ENCODE measurements at places on chromosomes 7 and 10.

DNA sequence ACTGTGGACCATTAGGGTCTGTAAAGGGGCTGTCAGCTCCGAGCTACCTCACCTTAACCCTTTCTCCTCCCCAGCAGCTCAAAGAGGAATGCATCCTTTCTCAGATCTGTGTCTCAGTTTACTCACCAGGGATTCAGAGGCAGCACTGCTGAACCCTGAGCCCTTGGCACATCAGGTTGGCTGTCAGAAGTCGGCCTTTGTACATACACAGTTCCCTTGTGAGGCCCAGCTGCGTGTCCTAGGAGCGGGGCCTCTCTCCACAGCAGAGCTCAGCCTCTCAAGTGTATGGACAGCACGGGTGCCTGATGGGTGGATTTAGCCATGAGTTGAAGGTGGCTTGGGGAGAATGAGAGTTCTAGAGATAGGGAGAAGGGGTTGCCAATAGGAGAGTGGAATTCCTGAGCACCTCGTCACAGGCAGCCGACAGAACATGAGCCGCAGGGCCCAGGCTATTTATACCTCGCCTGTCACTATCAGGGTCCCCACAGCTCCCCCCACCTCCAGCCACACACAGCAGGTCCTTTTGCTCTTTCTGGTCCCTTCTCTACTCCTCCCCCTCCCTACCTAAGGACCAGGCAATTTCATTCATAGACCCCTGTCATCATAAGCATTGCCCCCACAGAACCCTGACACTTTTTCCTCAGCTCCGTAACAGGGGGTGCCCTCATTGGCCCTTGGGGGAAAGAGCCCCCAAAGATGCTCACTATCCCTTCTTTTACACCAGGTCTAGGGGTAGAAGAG, 2.1 kb upstream of the FLNC start:
- DNase-seq = no peak

DNA sequence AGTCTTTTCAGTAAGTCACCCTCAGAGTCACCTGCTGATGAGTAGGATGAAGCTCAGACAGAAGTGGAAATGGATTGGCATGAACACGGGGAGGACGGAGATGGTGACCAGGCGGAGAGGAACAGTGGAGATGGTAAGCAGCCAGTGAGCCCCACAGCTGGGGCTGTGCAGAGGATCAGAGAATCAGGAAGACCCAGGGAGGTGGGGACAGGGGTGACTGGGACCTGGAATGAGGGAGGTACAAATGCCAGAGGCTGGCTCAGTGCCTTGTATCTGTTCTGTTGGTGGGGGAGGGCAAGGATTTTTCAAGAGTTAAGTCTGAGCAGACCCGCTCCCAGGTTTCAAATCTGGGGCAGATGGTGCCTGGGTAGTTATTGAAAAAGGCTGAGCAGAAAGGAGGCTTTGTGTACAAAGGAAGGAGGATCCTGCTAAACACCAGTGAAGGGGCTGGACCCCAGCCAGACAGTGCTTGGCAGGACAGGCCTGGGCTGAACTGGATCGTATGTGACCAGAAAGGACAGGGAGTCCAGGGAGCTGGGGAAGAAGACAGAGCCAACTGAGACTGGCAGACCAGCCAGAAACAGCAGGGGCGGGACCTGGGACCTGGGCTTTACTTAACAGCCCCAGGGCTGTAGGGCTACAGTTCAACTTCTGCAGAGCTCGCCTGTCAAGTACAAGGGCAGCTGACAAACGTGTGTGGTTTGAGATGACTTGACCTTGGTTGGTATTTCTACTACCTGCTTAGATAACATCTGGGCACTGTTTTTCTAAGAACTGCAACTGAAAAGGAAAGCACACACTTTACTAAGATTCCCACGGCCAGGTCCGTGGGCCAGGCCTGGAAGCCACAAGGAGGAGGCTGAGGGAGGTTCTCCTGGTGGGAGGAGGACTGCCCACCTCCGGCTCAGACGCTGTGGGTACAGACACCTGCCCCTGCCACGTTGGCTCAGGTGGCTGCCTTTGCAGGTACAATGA, 13.2 kb upstream of the FRMPD2 start:
- DNase-seq = no peak

DNA sequence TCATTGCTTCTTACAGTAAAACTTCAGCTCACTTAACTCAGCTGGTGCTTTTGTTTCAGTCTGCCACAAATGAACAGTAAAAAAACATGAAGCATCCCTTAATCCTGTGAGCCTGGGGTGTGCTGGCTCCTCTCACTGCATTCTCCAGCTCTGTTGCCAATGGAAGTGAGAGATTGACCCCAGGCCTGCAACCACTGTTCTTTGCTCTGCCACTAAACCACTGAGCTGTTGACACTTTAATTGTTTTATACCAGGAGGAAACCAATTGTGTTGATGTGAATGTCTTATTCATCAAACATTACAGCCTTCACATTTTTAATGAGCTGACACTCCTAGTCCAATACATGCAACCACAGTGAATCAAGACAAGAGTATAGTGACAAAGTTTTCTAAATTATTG, 69.4 kb upstream of the FZD1 start:
- no peak for DNase-seq

- no peak for DNase-seq
Observed at GRCh38 chr10:69439813-69440506, 11.3 kb upstream of the TSPAN15 start.

DNA sequence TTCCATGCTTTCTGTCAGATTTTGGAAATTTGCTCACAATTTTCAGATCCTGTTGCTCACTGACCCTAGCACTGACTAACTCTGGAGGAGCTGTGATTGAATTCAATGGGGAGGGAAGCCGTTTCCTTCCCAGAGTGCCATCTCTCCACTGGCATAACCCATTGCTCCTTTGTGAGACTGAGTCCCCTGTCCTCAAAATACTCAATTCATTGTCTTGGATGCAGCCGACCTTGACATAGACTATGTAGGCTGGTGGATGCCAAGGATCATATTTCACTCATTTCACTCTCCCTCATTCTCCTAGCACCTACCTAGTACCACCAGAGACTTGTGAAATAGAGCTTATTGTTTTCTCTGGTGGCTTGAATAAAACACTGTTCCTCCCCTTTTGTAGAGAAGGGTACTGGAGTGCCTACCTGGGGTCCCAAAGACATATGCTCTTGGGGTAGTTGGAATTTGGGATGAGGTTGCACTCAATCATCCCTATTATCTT, 511.3 kb upstream of the ZMIZ1 start:
- DNase-seq = no peak

All from esophagus squamous epithelium (tissue), 5 donors.